ENCODE measurements at places on chromosomes 7 and 10.

- DNase-seq, result no peak
Measured at GRCh38 chr7:43799605-43800004, 41.1 kb downstream of the BLVRA start.

DNA sequence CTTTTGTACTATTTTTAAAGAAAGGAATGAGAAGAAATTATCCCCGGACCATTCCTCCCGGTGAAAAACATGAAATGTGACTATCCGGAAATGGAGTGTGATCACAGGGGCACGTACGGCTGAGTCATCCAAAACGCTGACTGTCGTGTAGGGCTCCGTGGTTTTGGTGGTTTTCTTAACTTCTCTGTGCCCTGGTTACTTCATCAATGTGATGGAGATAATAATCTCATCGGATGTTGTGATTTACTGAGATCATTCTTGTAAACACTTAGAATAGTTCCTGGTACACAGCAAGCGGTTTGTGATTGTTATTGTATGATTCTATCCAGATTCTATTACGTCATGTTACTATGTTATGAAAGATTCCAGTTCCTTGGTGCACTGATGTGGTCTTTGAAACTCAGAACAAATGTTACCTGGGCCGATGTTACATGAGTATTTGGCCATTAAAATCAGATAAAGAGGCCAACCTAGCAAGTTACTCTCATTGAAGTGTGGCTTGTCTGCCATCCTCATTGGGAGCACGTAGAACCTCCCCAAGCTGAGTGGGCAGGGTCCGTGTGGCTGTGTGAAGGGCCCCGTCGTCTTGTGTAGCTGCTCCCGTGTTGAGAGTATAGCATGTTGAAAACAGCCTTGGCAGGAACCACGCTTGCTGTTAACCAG, 99.5 kb downstream of the CAMK1D start:
- DNase-seq, result no peak

DNA sequence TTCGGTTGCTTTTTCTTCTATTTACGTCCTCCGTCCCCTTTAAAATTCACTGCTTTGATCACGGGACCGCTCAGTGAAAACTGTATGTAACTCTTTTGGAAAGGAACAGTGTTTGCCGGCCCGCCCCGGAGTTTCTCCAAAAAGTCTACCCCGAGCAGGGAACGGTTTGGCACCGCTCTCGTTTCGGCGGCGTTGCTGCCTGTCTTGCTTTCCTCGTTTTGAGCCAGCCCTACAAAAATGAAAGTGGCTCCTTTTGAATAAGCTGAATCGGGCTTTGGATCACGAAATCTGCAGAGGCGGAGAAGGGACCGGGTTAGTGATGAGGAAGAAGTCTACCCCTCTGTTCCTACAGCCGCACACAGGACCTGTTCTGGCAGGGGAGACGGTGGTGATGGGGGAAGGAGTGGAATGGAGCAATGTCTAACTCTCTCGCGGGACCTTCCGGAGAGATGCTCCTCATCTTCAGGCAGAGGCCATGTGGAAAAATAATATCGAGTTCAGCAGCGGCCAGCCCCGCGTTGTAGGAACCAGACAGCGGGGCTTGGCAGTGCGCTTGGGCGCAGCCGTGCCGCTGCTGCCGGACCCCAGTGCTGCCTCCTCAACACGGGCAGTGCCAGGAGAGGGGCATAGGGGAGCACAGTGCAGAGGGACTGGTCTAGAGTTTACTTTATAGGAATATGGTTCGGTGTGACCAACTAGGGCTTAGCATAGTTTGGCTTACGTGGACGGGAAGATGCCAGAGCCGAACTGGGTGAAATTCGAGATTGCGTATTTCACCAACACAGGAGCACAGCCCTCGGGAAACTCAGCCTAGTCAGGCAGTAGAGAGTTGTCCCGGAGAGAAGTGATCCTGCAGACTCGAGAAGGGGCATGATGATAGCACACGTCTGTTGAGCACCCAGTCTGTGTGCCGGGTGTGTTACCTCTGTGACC, 1.4 kb downstream of the HTRA1 start:
- DNase-seq, result no peak

- DNase-seq, result peak; percentile 26
Measured at GRCh38 chr10:18312374-18313139, 172.3 kb downstream of the CACNB2 start.

GRCh38 chr10:118922226-118922625, 107.3 kb upstream of the NANOS1 start:
- DNase-seq, result no peak

DNA sequence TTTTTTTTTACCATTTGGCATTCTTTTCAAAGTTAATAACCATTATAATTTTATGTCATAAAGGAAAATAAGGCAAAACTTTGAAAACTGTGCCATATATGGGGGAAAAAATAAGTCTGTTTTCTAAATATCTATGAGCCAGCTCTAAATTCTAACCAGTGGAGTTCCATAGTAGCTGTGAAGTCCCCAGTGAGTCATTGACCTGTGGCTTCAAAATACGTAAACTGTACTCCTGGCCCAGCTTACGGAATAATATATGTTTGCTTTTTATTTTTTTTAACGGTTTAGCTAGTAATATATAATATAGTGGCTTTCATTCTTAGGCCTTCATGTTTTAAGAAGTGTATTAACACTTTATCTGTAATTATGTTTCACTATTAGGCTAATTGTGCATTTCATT, 20.5 kb downstream of the ZRANB1 start:
- DNase-seq, result no peak

- DNase-seq, result no peak
Measured at GRCh38 chr10:103706047-103706446, 149.3 kb downstream of the SH3PXD2A start.

DNA sequence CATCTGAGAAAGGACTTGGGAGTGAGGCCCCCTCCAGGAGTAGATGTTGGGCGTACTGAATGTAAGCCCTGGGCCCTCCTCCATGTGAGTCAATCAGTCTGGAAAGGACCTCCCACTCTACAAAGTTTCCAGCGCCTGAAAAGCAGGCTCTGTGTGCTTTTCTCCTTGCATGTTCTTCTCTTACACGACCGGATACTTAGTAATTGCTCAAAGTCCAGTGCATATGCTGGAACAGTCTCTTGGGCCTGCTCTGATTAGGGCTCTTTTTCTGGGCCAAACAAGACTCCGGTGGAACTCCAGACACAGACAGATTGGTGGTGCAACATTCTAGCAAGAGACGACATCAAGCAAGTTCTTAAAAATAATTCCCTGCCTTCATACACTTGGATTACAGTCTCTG, 38.3 kb upstream of the RAPGEF5 start:
- DNase-seq, result no peak

GRCh38 chr10:101686133-101686925, 8.6 kb downstream of the FBXW4 start:
- no peak for DNase-seq

Measured in NCI-H1105 treated with DMSO at 0.1 percent for 48 hours (cell line).